ENCODE measurements at places on chromosomes 3 and 15.

DNA sequence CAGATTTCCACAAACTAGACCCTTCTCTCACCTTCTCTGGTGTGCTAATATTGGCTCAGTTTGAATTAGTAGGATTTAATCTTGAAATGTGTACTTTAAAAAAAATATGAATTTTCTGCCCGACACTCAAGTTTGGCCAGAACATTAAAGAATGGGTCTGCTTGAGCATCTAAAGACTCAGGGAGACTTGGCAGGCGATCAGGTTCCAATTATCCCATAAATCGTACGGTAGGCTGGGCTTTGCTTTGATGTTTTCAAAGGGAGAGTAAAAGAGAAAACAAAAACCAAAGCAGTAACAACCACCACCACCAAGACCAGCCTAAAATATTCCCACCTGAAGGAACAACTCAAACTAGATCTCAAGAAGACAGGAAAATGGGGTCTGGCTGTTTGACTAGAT is 230.8 kb downstream of the EBLN2 start:
- no peak for DNase-seq

DNA sequence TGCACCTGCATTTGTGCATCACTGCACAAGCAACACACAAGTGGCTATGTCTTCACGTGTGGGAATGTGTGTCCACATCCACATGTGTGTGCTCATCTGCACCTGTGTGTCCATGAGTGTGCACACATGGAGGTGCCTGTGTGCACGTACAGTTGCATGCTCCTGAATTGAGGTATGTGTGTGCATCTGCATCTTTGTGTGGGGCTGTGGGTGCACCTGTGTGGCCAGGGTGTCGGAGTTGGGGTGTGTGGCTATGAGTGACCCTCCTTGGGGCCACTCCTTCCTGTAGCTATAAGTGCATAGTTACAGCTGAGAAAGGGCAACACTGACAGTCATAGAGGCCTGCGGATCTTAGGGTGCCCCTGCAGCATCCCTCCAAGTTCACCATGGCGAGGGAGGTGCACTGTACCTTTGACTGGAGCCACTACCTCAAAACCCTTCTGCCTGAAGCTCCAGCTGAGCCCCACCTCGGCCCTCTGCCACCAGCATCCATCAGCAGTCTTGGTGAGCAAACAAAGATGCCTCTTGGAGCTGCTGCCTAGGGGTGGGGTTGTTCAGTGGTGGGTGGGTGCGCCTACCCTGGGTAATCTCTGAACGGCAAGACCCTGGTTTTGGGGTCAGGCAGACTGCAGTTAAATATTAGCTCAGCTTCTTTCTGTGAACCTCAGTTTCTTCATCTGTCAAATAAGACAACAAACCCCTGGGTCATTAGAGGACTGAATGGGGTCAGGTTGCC is 5.2 kb upstream of the HHATL start:
- DNase-seq: no peak

DNA sequence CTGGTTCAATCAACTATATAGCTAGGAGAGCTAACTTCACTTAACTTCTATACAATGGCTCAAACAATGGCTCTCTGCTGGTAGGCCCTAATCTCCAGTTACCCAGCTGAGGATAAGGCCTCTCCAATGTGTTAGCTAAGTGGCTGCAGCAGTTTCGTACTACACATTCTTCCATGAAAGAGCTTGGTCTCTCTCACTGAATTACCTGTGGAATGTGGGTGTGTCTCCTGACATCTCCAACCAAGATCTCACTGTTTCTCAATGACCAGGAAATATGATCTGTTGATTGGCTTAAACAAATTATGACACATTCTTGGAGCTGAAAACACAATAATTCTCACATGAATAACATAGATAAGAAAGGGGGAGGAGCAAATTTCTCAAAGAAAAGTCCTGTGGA is 169.8 kb upstream of the ROBO1 start:
- no peak for DNase-seq

- DNase-seq: no peak
These were observed 42.3 kb upstream of the IQSEC1 start for GRCh38 chr3:13115576-13115910.

GRCh38 chr3:29152379-29152778 is 128.5 kb upstream of the RBMS3 start:
- no peak for DNase-seq

DNA sequence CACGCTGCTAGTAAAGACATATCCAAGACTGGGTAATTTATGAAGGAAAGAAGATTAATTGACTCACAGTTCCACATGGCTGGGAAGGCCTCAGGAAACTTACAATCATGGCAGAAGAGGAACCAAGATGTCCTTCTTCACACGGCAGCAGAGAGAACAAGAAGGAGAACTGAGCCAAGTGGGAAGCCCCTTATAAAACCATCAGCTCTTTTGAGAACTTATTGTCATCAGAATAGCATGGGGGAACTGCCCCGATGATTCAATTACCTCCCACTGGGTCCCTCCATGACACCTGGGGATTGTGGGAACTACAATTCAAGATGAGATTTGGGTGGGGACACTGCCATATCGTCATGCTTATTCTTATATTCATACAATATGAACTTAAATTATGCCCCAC is 49.0 kb downstream of the DUT start:
- no peak for DNase-seq

DNA sequence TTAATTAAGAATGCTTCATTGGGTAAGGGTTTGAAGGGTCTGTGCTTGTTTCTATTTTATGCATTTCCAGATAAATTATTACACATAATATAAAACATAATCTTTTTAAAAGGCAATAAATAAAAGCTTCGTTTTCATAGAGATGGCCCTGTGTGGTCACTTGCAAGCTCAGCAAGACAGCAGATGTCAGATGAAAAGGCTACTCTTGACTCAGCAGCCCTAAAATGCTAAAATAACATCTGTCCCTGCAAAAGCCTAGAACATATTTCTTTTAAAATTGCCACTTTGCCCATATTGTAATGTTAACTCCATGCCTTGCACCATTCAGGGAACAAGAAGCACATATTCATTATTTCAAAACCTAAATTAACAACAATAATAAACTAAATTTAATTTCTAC is 349.4 kb downstream of the CNTN3 start:
- no peak for DNase-seq

DNA sequence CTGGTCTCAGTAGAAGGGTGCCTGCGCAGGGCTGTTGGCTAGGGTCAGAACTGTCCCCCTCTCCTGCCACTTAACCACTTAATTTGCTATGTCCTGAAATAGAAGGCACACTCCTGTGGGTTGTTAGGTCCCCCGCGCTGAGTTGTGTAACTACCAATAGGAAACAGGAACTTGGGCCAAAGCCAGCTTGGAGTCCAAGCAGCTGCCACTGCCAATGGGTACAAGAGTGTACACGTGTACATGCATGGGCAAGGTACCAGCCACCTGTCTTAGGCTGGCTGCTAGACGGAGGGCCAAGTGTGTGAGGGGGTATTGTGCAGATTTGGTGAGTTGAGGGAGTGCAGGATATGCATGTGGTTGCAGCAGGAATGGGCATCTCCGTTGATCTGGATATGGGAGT is 29.7 kb upstream of the POLG start:
- DNase-seq: no peak

GRCh38 chr3:169228522-169228921 is 435.0 kb downstream of the MECOM start:
- DNase-seq: no peak

GRCh38 chr15:34655326-34655725 is 71.9 kb upstream of the GOLGA8B start:
- DNase-seq: no peak

- no peak for DNase-seq
These were observed 107.8 kb downstream of the MYRIP start for GRCh38 chr3:39917065-39917773.

GRCh38 chr3:175098644-175099043 is 239.5 kb downstream of the NAALADL2 start:
- DNase-seq: no peak

DNA sequence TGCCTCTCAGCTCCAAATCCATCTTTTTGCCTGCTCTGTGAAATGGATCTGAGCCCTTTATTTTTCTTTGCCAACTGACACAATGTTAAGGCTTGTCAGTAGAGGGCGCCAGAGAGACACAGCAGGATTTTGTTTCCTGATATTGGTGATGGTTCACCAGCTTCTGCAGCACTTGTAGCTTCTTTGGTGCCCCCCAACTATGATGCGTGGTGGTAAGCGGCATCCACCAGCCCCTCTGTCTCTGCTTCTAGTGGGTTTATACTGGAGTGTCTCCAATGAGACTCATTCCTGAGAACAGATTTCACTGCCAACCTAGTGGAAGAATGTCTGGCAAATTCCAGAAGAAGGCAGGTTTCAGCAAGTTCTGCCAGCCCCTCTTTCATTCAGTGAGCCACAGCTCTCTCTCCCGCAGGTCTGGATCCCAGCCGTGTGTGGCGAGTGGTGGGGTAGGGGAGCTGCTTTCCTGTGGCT is 471.9 kb upstream of the FRG2C start:
- no peak for DNase-seq

GRCh38 chr15:87567406-87568030 is 689.0 kb downstream of the NTRK3 start:
- no peak for DNase-seq

DNA sequence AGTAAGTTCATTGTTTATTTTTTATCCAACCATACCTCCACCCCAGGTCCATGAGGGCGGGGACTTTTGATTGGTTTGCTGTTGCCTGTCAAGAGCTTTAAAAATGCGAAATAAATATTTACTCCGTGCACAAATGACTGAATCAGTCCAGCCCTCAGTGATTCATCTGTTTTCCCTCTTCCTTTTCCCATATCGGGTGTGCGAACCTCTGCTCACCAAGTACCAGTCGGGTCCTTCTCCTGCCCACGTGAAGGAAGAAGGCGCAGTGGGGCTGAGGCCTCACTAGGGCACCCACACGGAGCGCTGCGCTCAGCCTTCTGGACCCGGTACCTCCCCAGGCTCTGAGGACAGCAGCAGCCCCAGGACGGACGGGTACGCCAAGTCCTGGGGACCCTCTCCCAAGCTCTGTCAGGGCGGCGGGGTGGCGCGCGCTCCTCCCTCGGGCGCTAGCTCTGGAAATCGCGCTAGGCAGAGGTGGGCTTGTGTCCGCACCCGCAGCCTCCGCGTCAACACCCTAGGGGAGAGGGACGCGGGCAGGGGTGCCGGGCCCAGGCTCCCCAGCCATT is 70.5 kb upstream of the EPHB3 start:
- no peak for DNase-seq

DNA sequence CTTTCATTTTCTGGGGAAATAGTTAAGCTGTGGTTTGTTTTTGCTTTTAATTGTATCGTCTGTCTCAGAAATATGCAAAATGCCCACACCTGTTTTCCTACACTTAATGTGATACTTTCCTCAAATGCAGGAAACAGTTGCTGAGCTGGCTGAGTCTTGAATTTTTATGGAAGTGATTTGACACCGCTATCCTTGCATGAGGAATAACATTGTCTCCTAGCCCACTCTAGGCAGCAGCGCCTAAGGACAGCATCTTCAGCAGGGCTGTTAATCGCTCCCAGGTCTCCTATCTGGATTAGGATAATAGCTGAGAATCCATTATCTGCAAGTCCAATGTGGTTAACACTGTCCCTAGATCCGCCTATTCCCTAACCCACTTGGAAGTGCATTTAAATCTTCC is 132.6 kb upstream of the NR2E3 start:
- no peak for DNase-seq

Data from left ventricle myocardium inferior (tissue), 1 donor.